ENCODE measurements at places on chromosomes 16 and 17.

DNA sequence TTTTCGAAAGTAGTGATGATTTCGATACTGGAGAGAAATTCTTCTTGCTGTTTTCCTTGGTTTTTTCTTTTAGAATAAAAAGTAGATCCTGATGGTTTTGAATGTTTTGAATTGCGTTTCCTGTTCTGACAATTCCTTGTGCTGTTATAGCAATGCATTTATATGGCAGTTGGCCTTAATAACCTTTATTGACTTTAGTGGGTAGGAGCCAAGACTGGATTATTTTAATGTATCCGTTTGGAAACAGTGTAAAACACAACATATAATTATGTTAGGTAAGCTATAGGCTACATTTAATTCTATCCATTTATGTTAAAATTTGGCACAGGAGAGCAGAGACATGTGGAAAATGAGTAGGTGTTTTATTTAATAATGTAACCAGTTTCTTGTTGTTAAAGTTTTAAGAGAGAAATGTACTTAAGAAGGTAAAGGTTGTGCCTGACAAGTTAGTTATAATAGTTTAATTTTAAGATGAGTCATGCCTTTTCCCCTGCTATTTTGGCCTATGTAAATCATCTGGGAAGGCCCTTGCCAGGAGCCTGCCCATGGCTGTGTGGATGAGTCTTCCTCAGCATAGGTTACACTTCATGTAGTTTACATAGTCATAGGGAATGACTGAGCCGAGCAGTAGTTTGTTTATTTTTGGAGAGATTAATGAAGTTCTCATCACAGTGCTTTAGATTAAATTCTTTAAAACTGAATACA, 189.9 kb downstream of the FTO start:
- no peak for DNase-seq

DNA sequence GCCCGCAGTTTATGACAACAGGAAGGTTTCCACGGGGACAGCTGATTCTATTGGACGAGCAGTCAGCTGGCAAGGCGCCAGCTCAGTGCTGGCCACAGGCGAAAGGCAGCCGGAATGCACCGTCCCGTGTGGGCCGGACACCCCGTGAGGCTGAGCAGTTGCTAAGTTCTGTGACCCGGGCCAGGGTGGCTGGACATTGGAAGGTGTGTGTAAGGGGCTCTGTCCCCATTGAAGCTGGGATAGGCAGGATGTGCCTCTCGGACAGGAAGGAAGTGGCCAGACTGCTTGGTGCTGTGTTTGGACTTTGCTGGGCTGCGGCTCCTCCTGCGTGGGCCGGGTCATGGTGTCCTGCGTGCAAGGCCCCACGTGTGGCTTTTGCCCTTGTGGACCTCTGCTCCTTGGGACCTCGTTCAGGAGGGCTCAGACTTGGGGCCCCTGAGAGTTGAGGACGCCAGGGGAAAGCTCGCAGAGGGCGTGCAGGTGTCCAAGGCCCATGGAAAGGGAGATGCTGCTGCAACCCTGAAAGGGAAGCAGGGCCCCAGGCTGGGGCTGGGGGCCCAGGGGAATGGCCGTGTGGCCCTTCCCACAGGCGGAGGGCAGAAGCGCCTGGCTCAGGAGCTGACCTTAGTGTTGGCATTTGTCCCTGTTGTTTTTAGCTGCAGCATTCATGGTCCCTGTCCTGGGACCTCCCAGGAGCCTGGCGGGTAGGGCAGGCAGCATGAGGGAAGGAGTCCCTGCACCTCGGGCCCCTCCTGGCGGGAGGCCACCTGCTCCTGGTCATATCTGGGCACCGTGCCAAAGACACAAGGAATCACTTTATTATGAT, 10.0 kb downstream of the BAIAP2 start:
- DNase-seq = no peak

GRCh38 chr16:23784811-23785447, 30.1 kb downstream of the CHP2 start:
- DNase-seq = no peak

DNA sequence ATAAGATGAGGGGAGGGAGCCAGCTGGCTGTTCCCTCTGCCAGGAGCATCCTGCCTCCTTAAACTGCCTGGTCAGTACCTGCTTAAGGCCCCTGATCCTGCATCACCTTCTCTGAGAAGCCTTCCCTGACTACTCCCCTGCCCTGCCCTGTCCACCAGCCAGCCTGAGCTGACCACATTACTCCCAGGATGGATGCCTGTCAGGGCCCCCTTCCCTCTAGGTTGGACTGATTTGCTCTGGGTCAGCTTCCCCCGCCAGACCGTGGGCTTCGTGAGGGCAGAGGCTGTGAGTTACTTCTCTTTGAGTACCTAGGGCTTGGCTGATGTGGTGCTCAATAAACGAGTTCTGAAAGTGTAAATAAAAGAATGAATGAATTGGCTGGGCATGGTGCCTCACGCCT, 63.3 kb downstream of the WSB1 start:
- no peak for DNase-seq

- no peak for DNase-seq
These were observed 1.1 kb upstream of the XYLT2 start for GRCh38 chr17:50344731-50345365.

GRCh38 chr17:38544839-38545209, 60.9 kb downstream of the SRCIN1 start:
- DNase-seq = no peak

GRCh38 chr16:2161911-2162310, 6.3 kb downstream of the TRAF7 start:
- DNase-seq = no peak

DNA sequence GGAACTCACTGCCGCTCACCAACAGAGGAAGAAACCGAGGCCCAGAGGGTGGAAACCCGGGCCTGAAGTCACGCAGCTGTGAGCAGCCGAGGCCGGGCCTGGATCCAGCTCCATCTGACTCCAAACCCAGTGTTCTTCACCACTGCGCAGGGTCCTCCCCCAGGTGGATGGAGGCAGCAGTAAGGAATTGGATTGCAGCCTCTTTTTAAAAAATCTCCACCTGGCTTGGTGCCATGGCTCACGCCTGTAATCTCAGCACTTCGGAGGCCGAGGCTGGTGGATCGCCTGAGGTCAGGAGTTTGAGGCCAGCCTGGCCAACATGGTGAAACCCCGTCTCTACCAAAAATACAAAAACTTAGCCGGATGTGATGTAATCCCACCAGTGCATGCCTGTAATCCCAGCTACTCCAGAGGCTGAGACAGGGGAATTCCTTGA, 177.2 kb downstream of the FOXL1 start:
- DNase-seq = no peak
